Activated effector memory CD4-positive, alpha-beta T cell treated with Interleukin-2 at 50 U/mL for 16 hours (primary cell): ENCODE measurements at places on chromosomes 6 and 20.

GRCh38 chr6:154404791-154405400 is 48.3 kb upstream of the IPCEF1 start:
- DNase-seq, result no peak

- no peak for DNase-seq
These were observed 1.6 kb downstream of the MAP1LC3A start for GRCh38 chr20:34560141-34560523.

DNA sequence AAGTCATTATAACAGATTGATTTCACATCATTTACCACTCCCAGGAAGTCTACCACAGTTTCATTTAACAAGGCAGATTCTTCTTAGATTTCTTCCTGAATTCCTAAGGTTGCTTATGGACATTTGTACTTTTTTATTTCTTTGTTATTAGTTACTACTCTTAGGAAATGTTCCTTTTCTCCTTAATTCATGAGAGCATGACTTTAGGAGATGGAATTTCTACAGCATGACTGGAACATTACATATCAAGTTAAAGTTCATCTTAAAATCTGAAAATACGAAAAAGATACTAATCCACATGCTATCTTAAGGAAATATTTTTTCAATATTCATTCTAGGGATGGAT is 22.3 kb downstream of the CNKSR3 start:
- DNase-seq, result no peak

GRCh38 chr6:131059486-131059885 is 3.6 kb downstream of the EPB41L2 start:
- no peak for DNase-seq

DNA sequence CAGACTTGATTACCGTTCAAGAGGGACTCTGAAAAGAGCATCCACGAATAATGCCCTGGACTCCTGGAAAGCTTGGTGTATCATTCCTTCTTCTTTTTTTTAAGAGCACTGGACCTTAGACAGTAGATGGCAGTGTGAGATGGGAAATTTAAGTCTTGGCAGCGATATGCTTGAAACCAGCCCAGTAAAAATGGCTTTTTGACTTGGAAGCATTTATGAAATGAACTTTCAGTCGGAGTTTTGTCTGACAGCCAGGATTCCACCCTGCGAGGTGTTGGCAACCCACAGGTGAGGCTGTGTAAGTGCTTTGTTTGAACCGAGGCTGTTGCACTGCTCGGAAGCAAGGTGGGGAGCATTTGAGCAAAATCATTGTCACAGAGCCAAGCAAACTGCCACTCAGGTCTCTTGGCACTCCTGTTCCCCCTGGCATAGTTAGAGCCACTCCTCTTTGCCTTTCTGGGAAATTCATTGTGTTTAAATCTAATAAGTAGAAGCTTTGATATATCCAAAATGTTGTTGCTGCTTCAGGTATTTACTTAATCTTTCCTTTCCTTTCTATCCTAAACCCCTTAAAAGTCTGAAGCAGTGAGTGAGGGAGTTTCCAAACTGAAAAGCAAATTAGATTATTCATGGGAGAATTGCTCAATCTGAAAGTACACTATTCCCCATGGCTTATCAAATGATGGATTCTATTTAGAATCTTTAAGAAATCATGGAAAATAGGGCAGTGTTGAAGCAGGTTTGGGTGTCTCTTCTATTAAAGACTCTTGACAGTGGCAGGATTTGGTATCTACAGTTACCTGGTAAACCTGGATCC is 272.8 kb upstream of the SLC35B3 start:
- DNase-seq, result no peak

GRCh38 chr20:49273696-49274277 is 4.1 kb downstream of the ZNFX1 start:
- DNase-seq, result no peak

DNA sequence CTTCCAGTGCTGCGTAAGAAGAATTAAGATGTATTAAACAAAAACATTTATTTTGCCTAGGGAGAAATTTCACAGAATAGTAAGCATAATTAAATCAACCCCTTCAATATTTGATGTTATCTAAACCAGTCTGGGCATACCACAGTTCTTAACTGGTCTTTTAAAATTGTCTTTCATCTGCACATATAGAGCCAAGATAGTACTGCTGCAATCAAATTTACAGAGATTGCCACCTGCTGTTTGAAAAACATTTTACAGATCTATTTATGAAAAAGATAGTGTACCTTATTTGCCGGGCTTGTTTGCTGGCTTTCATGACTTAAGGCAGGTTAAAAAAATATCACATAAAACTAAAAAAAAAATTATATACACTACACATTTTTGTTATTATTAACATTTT is 323.2 kb downstream of the ADGRB3 start:
- DNase-seq, result no peak

- DNase-seq, result no peak
These were observed 58.5 kb upstream of the ATXN1 start for GRCh38 chr6:16819752-16820151.

DNA sequence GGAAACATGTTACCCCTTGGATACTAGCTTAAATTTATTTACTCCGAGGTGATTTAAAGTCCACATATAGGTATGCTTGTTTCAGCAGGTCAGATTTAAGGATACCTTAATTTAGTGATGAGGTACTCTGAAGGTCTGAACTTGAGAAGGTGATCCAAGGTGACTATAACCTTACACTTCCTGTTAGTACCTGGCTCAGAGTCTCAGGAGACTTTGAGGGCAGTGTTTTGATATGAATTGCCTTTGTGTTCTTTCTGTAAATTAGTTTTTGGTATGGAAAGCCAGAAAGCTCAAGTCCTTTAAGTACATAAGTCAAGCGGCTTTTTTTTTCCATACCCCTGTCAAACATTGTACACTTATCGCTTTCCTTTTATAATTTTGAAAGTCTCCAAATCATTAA is 489.0 kb downstream of the CDKAL1 start:
- no peak for DNase-seq

GRCh38 chr20:62929051-62929538 is 2.8 kb upstream of the DIDO1 start:
- peak; percentile 46 for DNase-seq

- no peak for DNase-seq
These were observed 80.8 kb downstream of the RCAN2 start for GRCh38 chr6:46410334-46410953.

- DNase-seq, result no peak
These were observed 14.4 kb upstream of the FOXO3 start for GRCh38 chr6:108546079-108547049.

DNA sequence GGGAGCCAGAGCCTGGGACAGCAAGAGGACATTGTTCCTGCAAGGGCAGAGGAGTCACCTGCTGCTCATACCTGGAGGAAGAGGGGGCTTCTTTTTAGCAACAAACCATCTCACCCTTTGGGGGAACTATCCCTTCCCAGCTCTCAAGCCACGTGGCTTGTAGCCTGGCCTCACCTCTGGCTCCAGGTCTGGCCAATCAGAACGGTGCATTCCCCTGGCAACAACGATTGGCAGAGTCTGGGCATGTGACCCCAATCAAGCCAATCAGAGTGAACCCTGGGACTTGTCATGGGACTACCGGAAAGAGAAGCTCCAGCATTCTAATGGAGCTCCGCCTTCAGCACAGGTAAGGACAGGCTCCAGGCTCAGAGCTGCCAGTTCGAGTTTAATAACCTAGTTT is 33.6 kb downstream of the KCNB1 start:
- no peak for DNase-seq

DNA sequence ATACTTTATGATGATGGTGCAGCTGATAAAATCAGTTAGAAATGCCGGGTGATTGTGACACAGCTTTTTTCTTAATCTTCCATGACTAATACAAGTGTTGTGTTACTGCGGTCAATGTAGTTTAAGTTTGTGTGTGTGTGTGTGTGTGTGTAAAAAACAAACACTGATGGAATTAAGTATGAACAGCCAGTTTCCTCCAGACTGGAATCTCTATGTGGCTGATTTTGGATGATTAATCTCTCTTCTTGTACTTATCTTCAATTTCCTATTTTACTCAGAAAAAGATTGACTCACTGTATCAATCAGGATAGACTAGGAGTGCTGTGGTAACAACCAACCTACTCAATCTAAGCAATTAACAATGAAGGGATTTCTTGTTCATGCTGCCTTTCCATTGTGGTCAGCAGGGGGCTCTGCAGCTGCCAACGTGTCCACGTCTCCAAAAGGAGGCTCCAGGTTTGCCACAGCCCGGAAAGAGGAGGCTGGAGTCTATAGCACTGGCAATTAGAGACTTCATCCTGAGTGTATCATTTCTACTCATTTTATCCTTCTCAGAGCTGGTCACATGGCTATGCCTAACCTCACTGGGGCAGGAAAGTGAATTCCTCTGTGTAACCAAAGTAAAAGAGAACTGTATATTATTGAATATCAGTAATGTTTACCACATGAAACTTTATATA is 107.7 kb downstream of the CD109 start:
- DNase-seq, result no peak

DNA sequence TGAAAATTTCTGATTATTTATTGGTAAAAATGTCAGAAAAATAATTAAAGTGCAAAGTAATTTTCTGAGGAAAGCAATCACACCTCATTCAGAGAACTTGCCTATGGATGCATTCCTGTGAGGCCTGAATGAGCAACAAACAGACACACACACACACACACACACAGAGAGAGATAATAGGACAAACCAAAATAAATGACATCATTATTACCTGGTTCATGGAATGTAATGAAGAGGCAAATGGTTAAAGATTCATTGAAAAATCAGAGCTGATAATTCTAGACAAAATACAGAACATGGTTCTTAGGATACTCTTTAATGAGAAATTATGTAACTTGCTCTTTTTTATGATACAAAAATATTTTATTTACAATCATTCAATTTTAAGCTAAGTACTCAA is 490.6 kb upstream of the POU3F2 start:
- no peak for DNase-seq

GRCh38 chr6:147961481-147962141 is 381.0 kb upstream of the SASH1 start:
- DNase-seq, result no peak

GRCh38 chr6:131717836-131718542 is 7.2 kb upstream of the CTAGE9 start:
- no peak for DNase-seq

DNA sequence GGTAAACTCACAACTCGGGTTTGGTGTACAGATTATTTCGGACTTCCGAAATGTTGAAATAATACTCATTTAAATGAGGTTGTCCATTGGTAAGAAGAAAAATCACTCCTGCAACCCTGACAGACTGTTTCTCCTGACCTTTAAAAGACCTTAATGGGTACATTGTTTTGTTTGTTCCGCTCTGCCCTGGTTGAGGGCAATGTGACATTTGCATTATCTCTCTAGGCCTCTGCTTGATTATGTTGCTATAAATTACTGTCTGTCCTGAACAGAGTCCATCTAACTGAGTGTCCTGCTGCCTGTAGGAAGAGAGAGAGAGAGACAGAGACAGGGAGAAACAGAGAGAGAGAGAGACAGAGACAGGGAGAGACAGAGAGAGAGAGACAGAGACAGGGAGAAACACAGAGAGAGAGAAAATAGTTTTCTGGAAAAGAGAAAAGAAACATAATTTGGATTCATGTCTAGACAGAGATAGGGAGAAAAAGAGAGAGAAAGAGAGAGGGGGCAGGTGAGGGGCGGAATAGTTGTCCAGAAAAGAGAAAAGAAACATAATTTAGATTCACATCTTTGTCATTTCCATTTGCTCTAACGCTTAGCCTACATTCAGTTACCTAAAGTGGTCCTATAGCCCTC is 83.2 kb downstream of the SHLD1 start:
- no peak for DNase-seq

GRCh38 chr6:163136681-163137397 is 277.7 kb upstream of the QKI start:
- no peak for DNase-seq

DNA sequence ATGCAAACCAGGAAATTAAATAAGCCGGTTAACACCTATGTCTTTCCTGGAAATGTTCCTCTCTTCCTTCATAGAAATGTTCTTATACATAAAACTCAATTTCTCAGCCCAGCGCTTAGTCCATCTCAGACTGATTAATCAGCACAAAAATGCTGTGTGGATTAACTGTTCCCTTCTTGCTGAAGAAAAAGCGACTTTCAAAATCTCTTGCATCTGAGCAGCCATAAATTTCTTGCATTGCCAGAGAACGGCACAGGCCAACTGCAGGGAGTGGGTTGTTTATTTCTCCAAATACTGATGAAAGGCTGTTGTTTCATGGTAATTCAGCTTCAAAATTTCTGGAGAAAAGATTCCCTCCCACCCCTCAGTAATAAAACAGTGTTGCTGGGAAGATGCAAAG is 517.6 kb downstream of the BTBD3 start:
- DNase-seq, result no peak

GRCh38 chr20:6888736-6889395 is 121.4 kb downstream of the BMP2 start:
- no peak for DNase-seq

- DNase-seq, result no peak
These were observed 43.0 kb upstream of the CCND3 start for GRCh38 chr6:41984623-41985022.
